ENCODE measurements at places on chromosomes 2 and 18.

GRCh38 chr2:157902692-157903091, 26.6 kb upstream of the ACVR1 start:
- no peak for DNase-seq

DNA sequence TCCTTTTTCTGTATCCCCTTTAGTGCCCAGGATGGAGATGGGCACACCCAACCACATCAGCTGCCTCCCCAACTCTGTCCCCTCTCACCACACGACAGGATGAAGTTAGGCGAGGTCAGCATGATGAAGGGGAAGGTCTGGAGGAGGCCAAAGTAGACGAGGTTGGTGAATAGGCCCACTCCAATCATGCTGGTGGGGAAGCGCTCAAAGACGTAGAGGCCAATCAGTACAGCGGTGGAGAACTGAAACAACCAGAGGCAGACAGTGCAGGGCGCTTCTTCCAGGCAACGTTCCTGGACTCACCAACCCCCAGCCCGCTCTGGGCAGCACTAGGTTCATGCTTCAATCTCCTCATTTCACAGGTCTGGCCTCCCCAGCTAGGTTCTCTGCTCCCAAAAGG, 2.9 kb downstream of the TEX261 start:
- no peak for DNase-seq

DNA sequence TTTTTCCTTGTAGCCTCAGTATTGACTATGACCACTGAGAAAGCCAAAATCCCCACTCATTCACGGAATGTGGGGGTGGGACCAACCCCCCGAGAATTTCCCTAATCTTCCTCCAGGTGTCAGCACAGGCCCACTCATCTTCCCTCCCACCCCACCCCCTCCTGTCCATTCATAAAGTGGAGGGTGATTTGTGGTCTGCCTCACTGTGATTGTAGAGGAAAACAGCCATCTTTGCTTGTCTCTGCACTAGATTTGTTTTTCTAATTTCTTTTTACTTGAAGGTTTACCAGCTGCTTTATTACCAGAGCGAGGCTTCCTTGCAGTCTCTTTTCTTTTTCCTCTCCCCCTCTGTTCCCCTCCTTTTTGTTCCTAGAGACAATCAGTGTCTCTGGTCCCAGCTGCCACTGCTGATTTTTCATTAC, 171.8 kb downstream of the ICOS start:
- DNase-seq = peak; percentile 57

- no peak for DNase-seq
These were observed 173.8 kb downstream of the BCL11A start for GRCh38 chr2:60379684-60380083.

DNA sequence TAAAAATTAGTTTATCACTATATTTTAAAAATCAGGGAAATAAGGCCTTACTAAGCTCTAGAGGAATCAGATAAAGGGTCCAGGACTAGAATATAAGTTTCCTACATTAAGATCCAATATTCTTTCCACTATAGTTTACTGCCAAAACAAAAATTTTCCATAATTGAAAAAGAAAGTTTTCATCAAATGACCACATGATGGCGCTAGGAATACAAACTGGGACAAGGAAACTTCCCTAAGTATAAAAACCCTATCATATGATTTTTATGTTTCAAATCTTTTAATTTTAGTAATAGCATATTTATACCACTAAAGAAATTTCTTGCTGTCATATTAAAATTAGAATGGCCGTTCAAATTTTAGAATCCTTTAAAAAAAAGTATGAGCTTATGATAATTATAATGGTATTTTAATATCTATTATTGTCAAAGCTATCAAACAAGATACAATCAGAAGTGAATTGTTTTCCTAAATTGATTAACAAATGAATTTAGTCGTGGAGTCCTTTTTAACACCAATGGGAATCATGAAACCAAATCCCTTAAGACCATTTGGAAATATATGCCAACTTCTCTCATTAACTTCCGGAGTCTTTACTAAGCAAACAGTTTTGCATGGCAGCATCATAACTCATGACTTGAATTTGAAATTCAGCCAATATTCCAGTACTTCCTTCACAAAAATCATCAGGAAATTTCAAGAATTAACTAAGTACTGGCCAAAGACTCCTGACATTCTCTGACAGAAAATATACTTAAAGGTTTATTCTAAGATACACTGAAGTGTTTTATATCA, 70.3 kb downstream of the SCN1A start:
- DNase-seq = no peak

GRCh38 chr2:23814963-23815362, 112.0 kb downstream of the ATAD2B start:
- DNase-seq = no peak

GRCh38 chr2:10613263-10613662, 76.5 kb downstream of the NOL10 start:
- no peak for DNase-seq

- no peak for DNase-seq
These were observed 13.4 kb upstream of the IL1B start for GRCh38 chr2:112849956-112850355.

GRCh38 chr2:70070542-70071268, 16.6 kb upstream of the PCBP1 start:
- peak; percentile 71 for DNase-seq

GRCh38 chr18:37403788-37404187, 161.8 kb downstream of the CELF4 start:
- no peak for DNase-seq

DNA sequence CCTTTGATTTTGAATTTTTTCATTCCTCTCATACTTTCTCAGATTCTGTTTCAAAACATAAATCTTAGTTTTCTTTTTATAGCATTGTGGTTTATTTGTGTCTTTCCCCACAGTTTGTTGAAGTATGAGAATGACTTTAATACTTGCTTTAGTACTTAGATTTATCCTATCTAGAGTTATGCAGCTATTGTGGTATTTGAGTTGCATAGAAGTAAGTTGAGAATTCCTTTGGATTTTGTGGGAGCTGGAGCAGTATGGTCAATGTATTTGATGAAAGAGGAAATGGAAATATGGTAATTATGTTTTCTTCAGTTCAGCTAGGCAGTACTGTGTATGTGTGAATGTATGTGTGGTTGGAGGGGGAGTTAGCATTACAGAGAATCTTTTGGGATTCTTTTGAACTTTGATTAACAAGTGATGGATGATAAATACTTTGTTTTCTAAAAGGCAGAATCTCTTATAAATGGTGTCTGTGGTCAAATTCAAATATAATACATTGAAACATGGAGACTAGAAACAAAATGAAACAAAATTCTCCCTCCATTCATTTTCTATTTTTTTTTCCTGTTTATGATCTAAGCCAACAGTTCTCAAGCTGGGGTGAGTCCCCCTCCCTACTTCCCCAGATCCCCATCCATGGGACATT, 3.0 kb downstream of the ACVR2A start:
- no peak for DNase-seq

- DNase-seq = no peak
These were observed 105.8 kb upstream of the CTAGE1 start for GRCh38 chr18:22523481-22523880.

GRCh38 chr18:49041435-49042245, 90.9 kb upstream of the SMAD7 start:
- peak; percentile 72 for DNase-seq

DNA sequence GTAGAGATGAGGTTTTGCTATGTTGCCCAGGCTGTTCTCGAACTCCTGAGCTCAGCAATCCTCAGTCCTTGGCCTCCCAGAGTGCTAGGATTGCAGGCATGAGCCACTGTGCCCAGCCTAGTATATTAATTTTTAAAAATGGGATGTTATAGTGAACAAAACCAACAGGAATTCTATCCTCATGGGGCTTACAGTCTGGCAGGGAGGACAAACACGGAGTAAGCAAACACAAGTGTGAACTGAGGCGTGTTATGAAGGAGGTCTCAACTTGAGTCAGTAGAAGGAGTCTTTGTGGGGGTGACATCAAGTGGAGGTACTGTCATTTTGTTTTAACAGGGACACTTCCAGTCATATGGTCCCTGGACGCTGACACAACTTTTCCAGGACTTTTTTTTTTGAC, 33.1 kb downstream of the EMILIN2 start:
- DNase-seq = no peak

GRCh38 chr2:33380719-33381118, 95.7 kb upstream of the RASGRP3 start:
- no peak for DNase-seq

GRCh38 chr2:159232456-159233170, 53.9 kb downstream of the WDSUB1 start:
- DNase-seq = no peak

DNA sequence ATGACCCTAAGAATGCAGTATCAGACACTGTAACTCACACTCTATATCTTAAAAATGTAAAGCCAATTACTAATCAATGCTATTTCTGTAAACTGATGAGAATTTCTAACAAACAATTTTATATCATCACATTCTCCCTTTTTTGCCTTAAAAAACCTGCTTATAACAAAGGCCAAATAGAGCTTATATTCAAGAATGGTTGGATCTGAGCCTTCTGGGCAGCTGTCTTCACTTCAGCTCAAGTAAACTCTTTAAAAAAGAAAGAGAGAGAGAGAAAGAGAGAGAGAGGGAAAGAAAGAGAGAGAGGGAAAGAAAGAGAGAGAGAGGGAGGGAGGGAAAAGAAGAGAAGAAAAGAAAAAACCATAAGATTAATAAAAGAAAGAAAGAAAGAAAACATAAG, 231.8 kb downstream of the KCNE4 start:
- no peak for DNase-seq

DNA sequence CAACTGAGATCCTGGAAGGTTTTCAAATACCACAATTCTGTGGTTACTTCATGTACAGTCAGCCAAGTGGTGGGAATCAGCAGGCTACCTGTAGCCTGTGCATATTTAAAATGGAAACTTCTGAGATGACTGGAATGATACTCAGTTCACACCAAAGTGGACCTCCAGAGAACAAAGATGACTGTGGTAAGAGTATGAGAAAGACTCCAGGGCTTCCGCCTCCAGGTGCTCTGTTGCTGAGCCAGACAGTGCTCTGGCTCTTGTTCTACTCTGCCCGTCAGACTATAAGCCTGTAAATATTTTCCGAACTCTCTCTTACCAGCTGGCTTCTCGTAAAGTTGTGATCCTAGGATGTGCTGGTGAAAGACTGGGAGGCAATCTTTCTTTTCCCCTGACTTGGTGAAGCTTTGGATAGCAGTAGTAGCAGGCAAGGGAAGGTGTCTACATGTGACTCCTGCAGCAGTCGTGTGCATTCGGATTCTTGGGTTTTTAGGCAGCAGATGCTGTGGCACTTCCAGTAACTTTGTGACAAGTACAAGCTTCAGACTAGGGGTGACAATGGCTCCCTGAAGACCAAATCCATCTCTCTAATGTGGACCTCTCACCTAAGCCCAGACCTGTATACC, 23.1 kb downstream of the ST3GAL5 start:
- no peak for DNase-seq

DNA sequence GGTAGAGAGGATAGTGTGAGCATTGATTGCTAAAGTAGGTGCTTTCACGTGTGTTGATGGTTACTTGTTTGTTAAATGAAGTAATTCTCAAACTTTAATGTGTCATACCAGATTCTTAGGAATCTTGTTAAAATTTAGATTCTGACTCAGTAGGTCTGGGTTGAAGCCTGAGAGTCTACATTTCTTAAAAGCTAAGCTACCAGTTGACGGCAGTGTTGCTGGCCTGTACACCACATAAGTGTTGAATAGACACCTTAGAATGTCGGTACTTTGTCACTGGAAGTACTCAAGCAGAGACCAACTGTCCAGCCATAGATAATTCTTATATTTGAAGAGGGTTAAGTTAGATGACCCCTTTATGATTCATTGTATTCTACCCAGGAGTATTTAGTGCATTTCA, 79.8 kb downstream of the ACVR2A start:
- DNase-seq = no peak

DNA sequence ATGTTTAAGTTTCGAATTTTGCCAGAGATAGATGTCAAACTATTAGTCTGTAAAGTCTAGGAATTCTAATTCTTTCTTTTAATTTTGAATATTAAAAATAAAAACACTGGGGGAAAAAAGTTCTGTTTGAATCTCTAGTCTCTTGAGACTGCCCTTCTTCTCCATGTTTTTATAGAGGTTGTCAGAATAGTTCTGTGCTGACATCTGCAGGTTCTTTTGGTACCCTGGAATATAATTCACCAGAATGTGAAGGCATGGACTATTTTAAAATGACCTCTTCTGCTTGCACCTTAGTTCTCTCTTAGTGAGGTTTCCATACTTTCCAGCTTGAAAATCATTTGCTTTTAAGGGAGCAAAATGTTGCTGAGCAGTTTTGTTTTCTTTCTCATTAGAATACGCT, 121.0 kb upstream of the MSTN start:
- no peak for DNase-seq

DNA sequence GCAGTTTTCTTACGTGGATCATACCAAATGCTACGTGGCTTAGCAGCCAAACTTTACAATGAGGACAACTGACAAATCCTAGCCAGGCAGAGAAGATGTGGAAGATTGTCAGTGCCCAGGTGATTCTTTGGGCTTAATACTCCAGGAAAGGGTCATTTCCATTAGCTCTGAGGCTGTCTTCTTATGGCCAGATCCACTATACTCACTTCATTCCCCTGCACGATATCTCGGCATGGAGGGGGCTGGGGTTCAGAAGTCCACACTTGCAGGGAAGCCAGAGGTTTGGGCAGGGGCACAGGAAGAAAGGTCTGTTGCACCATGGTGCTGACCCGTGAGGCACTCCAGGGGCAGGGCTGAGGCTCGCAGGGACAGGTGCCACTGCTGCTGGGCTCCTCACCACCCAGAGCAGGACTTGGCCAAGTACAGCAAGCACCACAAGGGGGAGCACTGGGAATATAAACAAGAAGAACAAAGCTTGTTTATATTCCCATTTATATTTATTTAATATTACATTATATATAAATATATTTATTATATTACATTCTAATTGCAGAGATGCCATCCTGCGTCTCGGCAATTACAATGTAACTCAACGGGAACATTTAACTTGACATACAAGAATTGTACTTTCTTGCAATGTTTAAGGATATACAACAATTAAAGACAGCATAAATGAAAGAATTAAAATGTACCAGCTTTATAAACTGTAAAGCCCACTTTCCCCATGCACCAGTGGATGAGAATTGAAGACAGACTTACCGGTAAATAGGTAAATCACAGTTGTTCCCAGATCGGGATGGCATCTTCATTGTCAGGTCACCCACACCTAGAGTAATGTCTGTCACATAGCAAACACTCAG, 27.2 kb downstream of the CLUL1 start:
- DNase-seq = peak; percentile 79

DNA sequence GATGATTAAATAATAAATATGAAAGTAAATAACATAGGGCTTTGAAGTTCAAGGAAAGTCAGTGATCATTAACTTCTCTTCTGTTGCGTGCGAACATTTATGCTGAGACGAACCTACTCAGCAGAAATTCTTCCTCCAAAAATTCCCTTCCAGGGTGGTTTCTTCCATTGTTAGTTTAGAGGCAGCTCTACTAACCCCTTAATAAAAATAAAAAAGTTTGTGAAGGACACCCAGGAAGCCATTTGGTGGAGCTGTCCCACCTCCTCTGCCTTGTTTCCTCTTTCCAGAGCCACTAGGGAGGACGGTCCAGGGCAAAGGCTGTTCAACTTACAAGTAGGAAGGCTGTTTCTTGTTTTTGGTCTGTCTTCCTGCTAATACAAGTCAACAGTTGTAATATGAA, 2.1 kb upstream of the SMAD2 start:
- DNase-seq = no peak
